ENCODE measurements at places on chromosomes 3 and 15.

DNA sequence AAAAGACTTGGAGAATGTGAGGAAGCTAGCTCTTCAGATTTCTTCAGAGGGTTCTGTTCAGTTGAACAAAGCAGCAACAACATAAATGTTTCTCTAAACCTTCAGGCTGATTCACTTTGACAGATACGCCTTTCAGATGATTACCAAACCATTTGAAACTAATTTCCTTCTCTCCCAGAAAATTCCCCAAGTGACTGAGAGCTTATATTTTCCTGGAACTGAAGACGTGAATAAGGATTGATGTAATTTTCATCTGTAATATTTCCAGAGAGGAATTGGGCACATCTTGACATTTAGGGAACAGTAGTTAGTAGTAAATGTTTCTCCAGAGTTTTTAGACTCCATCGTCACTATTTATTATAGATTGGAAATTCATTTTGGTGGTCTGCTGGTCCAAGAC is 108.6 kb upstream of the AADACL2 start:
- no peak for DNase-seq

DNA sequence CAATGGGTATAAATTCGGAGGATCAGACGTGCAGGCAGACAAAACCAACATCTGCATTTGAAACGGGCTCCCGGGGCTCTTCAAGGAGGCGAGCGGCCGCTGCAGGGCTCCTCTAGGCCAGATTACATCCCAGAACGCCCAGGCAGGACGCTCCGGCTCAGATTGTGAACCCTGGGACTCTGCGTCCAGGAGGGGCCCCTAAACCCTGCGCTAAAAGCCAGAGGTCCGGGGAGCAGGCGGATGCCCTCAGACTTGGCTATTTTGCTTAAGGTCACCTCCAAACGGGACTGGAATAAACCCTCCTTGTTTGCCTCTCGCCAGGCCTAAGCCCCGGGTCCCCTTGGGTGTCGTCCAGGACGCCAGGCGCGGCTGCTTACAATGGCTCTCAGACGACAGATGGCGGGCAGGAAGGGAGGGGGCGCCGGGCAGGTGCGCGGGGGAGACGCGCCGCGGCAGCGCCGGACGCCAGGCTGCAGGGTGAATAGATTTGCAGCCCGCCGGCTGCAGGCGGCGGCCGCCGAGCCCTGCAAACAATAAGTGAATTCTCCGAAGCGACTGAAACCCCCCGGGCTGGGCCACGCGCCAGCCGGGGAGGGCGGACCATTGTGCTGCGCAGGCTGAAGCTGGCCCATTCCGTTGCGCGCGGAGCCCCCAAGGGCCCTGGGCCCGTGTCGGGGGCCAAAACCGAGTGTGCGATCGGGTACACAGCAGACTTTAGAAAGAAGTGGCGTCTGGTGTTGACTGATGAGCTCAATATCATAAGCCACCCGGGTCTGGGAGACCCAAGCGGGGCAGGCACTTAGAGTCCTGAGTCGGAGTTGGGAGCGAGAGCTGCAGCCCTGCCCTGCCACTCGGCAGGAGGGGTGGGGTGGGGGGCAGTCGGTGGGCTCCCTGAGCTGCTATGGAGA is 32.3 kb upstream of the AMOTL2 start:
- no peak for DNase-seq

GRCh38 chr3:71987828-71988227 is 202.9 kb upstream of the PROK2 start:
- no peak for DNase-seq

DNA sequence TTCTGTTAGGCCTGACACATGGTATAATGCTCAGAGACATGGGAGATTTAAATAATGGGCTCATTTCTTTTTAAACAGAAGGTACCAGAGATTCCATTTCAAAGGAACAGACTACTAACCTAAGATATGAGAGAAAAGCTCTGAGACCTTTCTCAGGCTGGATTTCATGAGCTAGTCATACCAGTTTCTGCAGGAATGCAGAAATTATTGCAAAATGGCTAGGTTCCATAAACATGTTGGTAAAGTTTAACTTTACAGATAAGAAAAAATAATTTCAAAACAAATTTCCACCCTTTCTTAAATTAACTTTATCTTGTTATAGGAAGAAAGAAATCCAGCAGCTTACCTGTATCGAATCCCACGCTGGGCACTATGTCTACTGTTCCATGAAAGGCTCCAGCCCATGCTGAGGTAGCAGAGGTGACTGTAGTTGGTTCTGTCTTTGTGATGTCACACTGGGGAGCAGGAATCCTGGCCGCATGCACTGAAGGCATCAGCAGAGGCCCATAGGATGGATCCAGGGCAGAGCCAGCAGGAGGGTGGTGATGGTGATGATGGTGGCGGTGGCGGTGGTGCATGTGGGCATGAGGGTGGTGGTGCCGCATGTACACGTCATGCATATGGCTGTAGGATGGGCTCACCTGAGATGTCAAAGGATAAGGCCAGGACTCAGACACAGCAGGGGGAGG is 22.6 kb downstream of the VGLL3 start:
- no peak for DNase-seq

DNA sequence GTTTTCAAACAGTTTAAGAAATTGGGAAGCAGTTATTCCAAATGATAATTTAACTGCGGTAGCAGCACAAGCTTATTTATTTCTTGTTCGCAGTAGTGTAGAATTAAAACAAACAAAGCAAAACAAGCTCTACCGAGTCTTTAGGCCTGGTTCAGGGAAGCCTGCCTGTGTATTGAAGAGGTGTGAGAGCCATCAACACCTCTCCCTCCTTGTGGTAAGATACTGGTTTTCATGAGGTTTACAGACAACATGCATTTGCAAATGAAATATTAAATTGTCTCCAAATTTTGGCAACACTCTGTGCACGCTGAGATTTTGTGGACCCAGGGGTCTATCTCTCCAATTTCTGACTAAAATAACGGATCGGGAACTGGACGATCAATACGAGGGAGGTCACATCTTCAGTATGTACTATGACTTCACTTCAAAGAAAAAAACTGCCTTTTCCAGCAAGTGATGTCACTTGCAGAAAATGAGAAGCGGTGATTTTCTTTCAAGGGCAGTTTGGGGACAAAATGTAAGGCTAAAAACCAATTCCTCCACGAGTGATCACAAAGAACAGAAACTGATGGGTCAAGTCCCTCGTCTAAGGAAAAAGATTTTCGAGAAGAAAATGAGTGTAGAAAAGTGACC is 721 bp downstream of the ATR start:
- no peak for DNase-seq

GRCh38 chr3:187367561-187368103 is 553 bp upstream of the RTP4 start:
- no peak for DNase-seq

DNA sequence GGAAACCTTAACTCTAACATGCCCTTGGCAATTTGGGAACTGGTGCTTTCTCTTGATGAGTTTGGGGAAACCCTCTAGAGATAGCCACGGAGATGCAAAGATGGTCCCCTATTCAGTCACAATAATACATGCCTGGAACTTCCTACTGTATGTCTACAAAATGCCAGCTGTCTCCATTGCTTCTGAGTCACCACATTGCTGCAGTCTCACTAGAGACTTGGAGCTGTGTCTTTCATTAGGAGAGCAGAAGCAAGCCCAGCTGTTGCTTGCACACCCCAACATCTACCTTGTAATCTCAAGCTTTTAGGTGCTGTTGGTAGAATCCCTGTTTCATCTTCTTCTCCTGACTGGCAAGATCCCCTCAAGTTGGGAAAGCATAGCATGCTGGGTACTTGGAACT is 261.0 kb downstream of the ADAMTSL3 start:
- no peak for DNase-seq

GRCh38 chr3:25485673-25486072 is 57.6 kb downstream of the RARB start:
- no peak for DNase-seq

Measured in GM12892 (cell line).